NCI-H2171 treated with DMSO at 0.1 percent for 48 hours (cell line): ENCODE measurements at places on chromosomes 6 and 20.

DNA sequence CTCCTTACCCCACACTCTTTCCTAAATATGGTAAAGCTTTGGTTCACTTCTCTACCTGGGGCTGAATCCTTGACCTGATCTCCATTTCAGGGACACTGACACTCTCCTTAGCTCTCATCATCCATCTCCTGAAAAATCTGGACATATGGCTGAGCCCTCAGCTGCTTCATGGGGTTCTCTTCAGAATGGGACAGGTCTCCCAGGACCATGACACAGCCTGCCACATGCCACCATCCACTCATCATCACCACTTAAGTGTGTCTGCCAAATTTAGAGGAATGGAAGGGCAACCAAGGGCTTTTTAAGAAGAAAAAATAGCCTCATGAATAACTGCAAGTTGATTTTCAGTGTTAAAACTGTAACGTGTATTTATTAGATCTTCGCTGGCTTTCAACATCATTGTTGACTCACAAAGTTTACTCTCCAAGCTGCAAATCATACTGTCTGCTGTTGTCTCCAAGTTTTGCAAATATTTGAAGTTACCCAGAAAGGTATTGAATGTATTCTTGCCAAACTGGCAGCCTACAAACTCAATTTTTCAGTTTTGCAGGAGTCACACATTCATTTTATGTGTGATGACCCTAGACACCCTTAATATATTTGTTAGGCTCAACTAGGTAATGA is 41.1 kb downstream of the HS3ST5 start:
- DNase-seq: no peak

GRCh38 chr20:53773792-53774401 is 180.3 kb upstream of the ZNF217 start:
- no peak for DNase-seq

GRCh38 chr6:43865932-43866645 is 96.1 kb downstream of the VEGFA start:
- DNase-seq: no peak

DNA sequence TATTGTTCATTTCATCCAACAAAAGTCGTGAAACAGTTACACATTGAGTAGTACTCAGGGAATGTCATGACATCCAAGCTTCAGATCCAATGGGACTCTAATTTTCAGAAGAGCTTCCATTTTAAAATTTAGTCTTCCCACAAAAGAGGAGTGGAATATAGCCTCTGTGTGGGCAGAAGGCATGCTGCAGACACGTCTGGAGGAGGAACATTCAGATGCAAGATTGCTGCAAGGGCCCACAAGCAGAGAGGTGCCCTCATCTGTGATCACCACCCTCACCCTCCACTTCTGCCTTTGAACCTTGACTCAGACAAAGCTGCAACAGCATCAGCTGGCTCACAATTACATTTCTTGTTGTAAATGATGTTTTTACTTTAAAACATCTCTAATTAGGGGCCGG is 29.9 kb downstream of the NRN1 start:
- DNase-seq: no peak

GRCh38 chr6:24991810-24992467 is 56.2 kb upstream of the RIPOR2 start:
- DNase-seq: peak; percentile 71

- no peak for DNase-seq
Observed at GRCh38 chr6:42279144-42279781, 61.6 kb upstream of the MRPS10 start.
